ENCODE measurements at places on chromosomes 11 and 22.

DNA sequence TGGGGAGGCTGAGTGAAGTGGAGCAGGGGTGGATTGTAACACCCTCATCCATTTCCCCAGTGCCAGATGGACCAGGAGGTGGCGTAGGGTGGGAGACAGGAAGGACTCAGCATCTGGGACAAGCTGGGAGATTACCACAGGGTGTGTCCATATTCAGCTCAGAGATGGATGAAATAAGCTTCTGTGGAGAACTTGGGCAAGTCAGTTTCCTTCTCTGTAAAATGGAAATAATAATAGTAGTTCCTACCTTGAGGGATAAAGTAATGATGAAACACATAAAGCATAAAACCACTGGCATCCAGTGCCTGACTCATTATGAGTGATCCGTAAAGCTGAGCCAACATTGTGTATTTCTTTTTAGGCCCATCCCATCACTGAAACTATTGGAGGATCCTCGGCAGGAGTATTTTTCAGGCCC lies 607 bp upstream of the ROBO4 start:
- DNase-seq: no peak

- no peak for DNase-seq
Observed at GRCh38 chr11:64072871-64073270, 37.1 kb downstream of the FLRT1 start.

DNA sequence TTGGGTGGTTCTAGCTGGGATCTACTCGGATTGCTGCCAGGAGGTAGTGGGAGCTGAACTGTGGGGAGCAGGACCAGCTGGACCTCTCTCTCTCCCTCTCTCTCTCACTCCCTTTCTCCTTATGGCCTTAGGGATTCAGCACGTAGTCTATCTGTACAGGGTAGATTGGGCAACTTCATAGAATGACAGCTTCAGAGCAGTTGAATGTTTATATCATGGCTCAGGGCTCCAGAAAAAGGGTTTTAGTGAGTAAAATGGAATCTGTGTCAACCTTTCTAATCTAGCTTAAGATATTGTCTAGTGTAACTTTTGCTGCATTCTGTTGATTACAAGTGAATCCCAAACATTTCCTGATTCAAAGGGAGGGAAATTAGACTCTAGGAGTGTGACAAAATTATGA lies 127.7 kb upstream of the PDGFD start:
- no peak for DNase-seq

- DNase-seq: peak; percentile 92
Observed at GRCh38 chr11:118791111-118791960, at the start of gene DDX6. TSS of gene DDX6 (minus strand) at chr11:118791164. CDS start at chr11:118786251, 4,913 bp downstream.

GRCh38 chr11:4187055-4187988 lies 92.7 kb downstream of the RRM1 start:
- DNase-seq: peak; percentile 89

DNA sequence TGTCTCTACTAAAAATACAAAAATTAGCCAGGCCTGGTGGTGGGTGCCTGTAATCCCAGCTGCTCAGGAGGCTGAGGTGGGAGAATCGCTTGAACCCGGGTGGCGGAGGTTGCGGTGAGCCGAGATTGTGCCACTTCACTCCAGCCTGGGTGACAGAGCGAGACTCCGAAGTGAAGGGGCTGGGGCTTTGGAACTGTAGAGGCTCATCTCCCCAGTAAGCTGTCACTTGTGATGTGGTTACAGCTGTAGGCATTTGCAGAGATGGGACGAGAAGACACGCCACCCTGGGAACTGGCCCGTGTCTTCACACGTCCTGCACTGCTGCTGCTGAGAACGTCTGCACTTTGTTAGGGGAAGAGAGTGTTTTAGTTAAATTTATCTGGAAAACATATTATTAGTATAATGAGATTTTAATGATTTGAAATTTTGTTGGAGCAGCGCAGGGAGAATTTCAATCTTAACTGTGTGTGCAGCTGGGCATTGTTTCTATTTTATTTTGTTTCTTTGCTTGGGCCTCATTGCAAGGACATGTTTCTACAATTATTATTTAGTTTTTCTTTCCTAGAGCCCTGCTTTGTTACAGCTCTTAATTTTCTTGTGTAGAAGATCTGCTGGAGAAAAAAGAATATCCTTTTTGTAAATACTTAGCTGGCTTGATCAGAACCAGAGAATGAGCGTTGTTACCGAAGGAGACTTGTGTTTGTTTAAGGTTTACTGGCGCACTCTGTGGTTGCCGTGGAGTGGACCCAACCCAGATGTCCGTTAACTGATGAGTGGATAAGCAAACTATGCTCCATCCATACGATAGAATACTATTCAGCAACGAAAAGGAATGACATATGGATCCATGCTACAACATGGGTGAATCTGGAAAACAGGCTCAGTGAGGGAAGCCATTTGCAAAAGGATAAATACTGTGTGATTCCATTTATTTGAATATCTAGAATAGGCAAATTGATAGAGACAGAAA lies 18.4 kb downstream of the PARVB start:
- DNase-seq: no peak

DNA sequence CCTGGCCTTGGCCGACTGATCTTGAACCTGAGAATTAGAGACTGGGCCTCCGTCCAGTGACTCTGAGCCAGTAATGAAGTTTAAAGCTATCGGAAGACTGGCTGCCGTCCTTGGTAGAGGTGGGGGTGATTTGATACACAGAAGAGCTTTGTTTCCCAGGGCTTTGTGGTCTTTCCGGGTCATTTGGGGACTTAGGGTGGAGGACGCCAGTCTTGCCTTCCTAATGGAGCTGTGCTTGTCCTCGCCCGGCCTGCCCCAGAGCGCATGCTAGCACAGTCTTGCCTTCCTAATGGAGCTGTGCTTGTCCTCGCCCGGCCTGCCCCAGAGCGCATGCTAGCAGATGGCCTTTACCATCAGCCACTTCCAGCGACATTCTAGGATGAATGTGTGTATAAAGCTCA lies 65.8 kb downstream of the ST3GAL4 start:
- DNase-seq: no peak

- peak; percentile 63 for DNase-seq
Observed at GRCh38 chr11:23359297-23359696, 499.0 kb upstream of the CCDC179 start.

DNA sequence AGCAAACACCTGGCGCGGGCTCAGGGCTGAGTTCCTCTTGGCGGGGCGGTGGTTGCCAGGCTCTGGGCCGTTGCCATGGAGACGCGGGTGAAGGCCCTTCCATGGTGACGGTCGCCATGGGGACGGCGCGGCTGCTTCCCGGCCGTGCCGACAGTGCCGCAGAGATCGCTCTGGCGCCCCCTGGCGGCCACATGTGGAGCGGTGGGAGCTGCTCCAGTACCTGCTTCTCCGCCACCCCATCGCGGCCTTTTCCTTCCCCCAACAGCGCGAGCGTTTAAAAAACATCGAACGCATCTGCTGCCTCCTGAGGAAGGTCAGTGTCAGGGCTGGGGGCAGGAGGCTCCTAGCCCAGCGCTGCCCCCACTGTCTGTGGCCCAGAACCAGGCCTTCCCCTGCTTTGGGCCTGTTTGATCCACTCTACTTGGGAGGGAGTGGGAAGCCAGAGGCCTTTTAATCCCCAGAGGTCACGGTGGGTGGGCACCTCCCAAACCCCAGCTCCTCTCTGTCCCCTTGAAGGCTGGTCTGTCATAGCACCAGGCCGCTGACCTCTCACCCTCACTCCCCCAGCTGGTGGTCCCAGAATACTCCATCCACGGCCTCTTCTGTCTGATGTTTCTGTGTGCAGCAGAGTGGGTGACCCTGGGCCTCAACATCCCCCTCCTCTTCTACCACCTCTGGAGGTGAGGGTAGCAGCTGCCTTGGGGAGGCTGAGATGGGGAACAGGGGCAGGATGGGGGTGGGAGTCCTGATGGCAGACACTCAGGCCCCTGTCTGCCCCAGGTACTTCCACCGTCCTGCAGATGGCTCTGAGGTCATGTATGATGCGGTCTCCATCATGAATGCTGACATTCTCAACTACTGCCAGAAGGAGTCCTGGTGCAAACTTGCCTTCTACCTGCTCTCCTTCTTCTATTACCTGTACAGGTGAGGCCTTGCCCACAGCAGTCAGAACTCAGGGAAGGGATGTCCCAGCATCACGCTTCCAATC lies 4.8 kb downstream of the CNIH2 start:
- DNase-seq: peak; percentile 100

DNA sequence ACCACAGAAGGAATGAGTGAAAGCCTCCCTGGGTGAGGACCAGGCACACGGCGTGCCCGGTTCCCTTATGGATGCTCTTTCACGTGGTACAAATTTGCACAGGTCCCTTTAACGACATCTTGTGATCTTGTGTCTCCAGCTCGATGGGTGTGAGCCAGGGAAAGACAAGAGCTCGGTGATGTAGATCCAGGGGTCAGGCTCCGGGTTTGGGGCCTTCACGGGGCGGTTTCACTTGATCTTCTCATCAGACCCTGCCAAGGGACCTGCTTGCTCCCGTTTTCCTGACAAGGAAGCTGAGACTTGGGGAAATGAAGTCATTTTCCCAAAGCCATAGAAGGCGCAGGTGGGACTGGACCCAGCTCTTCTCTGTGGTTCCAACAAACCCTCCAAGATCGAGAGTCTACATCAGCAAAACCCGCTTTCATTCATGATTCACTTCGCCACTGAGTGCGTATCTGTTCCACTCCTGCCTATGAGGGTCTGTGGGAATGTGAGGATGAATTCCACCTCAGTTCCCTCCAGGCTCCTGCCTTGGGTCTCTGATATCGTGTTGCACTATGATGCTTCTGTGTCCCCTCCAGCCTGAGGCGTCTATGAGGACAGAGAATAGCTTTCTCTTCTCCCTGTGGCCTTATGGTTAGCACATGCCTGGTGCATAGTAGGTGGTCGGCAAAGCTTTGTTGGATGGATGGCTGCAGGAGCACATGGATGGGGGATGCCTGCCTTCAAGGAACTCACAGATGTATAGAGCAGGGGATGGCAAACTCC lies 45.0 kb upstream of the ANO1 start:
- DNase-seq: no peak

DNA sequence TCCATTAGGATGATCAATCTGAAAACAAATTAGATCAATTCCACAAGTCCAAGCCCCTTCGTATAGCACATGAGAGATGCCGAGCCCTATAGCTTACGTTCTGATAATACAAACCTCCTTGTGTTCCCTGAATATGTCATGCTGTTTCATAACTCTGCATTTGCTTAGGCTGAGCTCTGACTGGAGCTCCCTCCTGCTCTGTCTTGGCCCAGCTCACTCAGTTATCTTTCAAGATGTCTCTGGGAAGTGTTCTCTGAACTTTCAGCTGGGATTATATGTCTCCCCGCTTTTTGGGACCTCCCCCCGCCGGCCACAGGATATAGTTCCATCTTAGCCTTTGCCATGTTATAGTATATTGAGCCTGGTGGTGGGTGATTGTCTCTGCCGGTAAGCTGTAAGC lies 44.0 kb downstream of the FDX1 start:
- no peak for DNase-seq

GRCh38 chr22:36673821-36674220 lies 29.7 kb downstream of the CACNG2 start:
- no peak for DNase-seq

DNA sequence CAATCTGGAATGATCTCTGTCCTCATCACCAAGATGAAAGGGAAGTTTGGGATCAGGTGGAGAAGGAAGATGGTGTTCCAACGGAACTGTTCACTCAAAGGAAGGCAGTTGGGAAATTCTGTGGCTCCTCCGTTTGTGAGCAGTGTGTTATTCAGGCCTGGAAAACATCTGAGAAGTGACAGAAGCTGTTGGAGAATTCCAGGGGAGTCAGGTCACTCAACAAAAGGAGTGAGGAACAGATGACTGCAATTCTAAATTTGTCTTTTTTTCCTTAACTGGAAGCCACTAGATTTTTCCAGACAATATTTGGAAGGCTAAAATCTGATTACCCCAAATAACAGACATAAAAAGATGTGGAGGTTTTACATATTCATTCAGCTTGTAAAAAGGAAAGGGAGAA lies 107.8 kb downstream of the CD44 start:
- DNase-seq: no peak

DNA sequence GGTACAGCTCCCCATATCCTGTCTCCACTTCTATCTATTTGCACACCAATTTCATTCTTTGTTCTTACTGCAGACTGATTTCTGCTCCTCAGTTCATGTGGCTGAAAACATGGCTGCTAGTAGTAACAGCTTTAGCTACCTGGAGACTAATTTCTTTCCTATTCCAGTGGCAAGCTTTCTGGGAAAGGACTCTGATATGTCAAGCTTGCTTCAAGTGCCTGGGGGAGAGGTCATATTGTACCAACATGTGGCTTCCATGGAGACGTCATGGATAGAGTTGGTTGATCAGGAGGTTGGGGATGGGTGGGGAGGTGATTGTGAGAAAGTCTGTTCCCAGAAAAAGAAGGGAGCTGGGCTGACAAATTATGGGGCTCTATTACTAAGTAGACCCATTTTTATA lies 44.9 kb downstream of the ADM start:
- no peak for DNase-seq

All from body of pancreas (tissue), 4 donors.